Activated naive CD8-positive, alpha-beta T cell treated with anti-CD3 and anti-CD28 coated beads for 36 hours (primary cell): ENCODE measurements at places on chromosomes 3 and 15. TPM values are rescaled to one million over a fixed set of nuclear protein-coding genes. Genes with fewer than 3 reads are reported as not detected.

DNA sequence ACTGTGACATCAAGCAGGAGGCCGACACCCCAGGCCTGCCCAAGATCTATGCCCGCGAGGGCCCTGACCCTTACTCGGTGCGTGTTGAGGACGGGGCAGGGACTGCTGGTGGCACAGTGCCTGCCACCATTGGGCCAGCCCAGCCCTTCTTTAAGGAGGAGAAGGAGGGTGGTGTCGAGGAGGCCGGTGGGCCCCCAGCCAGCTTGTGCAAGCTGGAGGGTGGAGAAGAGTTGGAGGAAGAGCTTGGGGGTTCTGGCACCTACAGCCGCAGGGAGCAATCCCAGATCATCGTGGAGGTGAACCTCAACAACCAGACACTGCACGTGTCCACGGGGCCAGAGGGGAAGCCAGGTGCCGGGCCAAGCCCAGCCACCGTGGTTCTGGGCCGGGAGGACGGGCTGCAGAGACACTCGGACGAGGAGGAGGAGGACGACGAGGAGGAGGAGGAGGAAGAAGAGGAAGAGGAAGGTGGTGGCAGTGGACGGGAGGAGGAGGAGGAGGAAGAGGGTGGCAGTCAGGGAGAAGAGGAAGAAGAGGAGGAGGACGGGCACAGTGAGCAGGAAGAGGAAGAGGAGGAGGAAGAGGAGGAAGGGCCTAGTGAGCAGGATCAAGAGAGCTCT lies 5.4 kb downstream of the ZBTB47 start:
- no peak overlapping the region for H3K27ac ChIP-seq
- no peak overlapping the region for H3K4me3 ChIP-seq
- peaks cover 1% of the 10 kb centered on the region for H3K4me1 ChIP-seq
- DNase-seq: no peak
- peaks cover under 1% of the 10 kb centered on the region for H3K27me3 ChIP-seq
- H3K36me3 ChIP-seq: no peaks in the 10 kb centered on the region

The BCL2A1 gene
- total RNA-seq: 91.4 TPM

The GOLGA8K gene
- total RNA-seq: 0.49 TPM

- no peak overlapping the region for H3K4me3 ChIP-seq
- no peaks in the 10 kb centered on the region for H3K4me1 ChIP-seq
- H3K27me3 ChIP-seq: peaks cover 25% of the 10 kb centered on the region
- DNase-seq: no peak
These were observed 46.4 kb downstream of the GJD2 start for GRCh38 chr15:34708422-34708821.

GRCh38 chr3:174325171-174325570 lies 534.0 kb upstream of the NAALADL2 start:
- H3K36me3 ChIP-seq: no peaks in the 10 kb centered on the region
- H3K4me1 ChIP-seq: no peaks in the 10 kb centered on the region
- H3K27me3 ChIP-seq: no peaks in the 10 kb centered on the region
- H3K4me3 ChIP-seq: no peak overlapping the region

GRCh38 chr15:71844916-71845315 lies 34.6 kb downstream of the NR2E3 start:
- H3K4me1 ChIP-seq: no peaks in the 10 kb centered on the region
- H3K4me3 ChIP-seq: no peak overlapping the region
- no peak for DNase-seq
- no peaks in the 10 kb centered on the region for H3K27me3 ChIP-seq
- H3K36me3 ChIP-seq: peaks cover 7% of the 10 kb centered on the region

The TGM4 gene
- not detected for total RNA-seq

GRCh38 chr3:127368186-127369032 lies 80.6 kb upstream of the PRR20G start:
- no peak overlapping the region for H3K4me3 ChIP-seq
- DNase-seq: no peak
- H3K36me3 ChIP-seq: no peaks in the 10 kb centered on the region
- H3K27ac ChIP-seq: no peak overlapping the region
- no peaks in the 10 kb centered on the region for H3K4me1 ChIP-seq
- peaks cover 30% of the 10 kb centered on the region for H3K27me3 ChIP-seq

GRCh38 chr3:49257187-49257586 lies 19.8 kb downstream of the C3orf62 start:
- H3K36me3 ChIP-seq: no peaks in the 10 kb centered on the region
- no peak for DNase-seq
- no peak overlapping the region for H3K27ac ChIP-seq
- H3K4me3 ChIP-seq: no peak overlapping the region
- no peaks in the 10 kb centered on the region for H3K27me3 ChIP-seq

- no peak overlapping the region for H3K27ac ChIP-seq
- DNase-seq: no peak
- H3K4me3 ChIP-seq: no peak overlapping the region
- no peaks in the 10 kb centered on the region for H3K27me3 ChIP-seq
These were observed 20.1 kb downstream of the CADM2 start for GRCh38 chr3:84978843-84979242.

DNA sequence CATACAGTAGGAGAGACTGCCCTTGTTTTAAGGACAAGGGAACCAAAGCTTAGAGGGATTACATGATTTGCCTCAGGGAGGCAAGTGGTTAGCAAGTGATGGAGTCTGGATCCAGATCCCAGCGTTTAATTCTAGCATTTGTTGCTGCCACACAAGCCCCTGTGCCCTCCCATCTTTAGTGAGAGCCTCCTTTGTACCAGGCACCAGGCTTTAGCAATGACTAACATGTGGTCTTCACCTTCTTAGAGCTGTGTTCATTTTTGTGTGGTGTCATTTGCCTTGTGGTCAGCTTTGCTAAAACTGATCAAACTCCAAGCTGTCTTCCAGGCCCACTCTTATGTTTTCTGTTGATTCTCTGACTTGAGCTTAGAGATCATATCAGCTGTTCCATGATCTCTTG lies 290.5 kb downstream of the RPLP1 start:
- peaks cover 26% of the 10 kb centered on the region for H3K27me3 ChIP-seq
- H3K27ac ChIP-seq: no peak overlapping the region
- no peak overlapping the region for H3K4me3 ChIP-seq
- DNase-seq: no peak
- H3K4me1 ChIP-seq: peaks cover 25% of the 10 kb centered on the region
- no peaks in the 10 kb centered on the region for H3K36me3 ChIP-seq

- peaks cover 9% of the 10 kb centered on the region for H3K27me3 ChIP-seq
- H3K36me3 ChIP-seq: no peaks in the 10 kb centered on the region
- H3K27ac ChIP-seq: no peak overlapping the region
- DNase-seq: no peak
These were observed 192.6 kb downstream of the PDZRN3 start for GRCh38 chr3:73432023-73432705.

DNA sequence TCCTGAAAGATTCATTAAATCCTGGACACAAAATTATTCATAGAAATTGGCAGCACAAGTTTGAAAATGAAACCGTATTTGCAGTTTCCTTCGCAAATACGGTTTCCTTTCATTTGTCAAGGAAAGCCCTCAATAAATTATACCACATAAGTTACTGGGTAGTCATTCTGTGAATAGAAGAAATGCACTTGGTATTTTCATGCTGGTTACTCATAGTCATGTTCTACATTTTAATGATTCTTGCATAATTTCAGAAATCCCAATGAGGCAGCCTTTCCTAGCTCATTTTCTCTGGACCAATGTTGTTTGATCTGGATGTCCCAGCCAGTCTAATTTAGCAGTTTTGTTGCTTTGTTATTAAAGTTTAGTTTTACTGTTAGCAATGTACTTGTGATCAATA lies 43.2 kb downstream of the MINAR1 start:
- no peak overlapping the region for H3K4me3 ChIP-seq
- H3K27ac ChIP-seq: no peak overlapping the region
- no peaks in the 10 kb centered on the region for H3K27me3 ChIP-seq
- peaks cover 10% of the 10 kb centered on the region for H3K4me1 ChIP-seq
- DNase-seq: no peak

DNA sequence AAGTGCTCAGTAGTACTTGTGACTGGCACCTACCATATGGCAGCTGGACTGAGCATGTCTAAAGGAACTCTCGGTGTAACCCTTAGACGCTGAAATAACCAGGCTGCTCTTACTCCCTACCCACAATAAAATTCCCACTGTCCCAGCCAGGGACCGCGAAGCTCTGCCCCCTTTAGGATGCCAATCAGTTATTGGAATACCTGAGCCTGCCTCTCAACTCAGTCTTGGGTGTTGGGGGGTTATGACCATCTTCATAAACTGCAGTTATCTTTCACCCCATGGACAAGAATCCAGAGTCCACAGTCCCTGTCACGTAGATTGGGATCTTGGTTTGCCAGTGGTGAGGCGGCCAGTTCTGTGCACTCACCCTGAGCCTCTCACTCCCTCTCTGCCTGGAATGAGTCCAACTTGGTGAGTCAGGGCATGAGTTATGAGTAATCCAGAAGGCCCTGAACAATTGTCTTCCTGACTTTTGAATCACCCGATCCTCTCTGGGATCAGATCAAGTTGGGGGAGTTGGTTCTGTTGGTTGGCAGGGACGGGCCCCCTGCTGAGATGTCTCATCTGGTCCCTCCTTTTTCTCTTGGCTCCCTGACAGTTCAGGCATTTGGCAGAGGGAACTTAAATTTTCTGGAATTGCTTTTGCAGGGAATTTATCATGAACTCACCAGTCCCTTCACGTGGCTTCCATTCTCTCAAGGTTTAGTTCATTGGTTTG lies 120.1 kb upstream of the UBE2E1 start:
- no peaks in the 10 kb centered on the region for H3K4me1 ChIP-seq
- no peaks in the 10 kb centered on the region for H3K36me3 ChIP-seq
- H3K4me3 ChIP-seq: no peak overlapping the region
- no peak for DNase-seq
- no peak overlapping the region for H3K27ac ChIP-seq
- no peaks in the 10 kb centered on the region for H3K27me3 ChIP-seq
